ENCODE measurements at places on chromosomes 5 and 9.

GRCh38 chr5:96315431-96315830 is 117.6 kb downstream of the PCSK1 start:
- no peak for DNase-seq

DNA sequence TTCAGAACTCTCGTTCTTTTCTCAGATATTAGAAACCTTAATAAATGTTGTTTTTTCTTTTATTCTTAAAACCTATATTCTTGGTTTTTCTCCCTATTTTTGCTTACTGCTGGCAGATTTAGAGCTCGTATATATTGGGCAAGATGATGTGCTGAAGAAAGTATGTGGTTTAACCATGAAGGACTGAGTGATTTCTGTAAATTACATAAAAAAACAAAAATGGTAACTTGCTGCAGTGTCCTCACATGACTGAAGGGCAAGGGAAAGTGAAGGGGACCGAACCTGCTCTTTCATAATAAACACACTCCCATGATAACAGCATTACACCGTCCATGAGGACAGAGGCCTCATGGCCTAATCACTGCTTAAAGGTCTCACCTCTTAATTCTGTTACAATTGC is 393.8 kb upstream of the ZNF608 start:
- DNase-seq = no peak

- no peak for DNase-seq
Observed at GRCh38 chr5:160770718-160771117, 81.3 kb downstream of the ATP10B start.

- peak; percentile 45 for DNase-seq
Observed at GRCh38 chr5:110865400-110866094, 126.7 kb downstream of the SLC25A46 start.

- DNase-seq = peak; percentile 90
Observed at GRCh38 chr9:33159777-33160127, 7.4 kb downstream of the B4GALT1 start.

GRCh38 chr5:144298658-144299057 is 128.0 kb downstream of the KCTD16 start:
- DNase-seq = no peak

DNA sequence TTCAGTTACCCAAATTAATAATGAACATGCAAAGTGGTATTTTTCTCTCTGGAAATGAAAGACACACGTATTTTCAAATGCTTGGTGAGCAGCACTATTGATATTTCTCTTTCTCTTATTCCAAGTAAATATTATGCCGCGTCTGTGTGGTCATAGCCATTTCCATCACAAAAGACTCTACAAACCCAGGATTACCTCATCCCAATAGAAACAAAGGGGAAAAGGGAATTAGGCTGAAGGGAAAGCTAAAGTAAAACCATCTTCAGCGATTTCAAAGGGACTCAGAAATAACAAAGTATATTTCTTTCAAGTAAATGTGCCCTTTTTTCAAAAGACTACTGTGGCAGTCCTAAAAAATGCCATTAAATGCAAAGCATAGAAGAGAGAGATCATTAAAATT is 62.0 kb upstream of the FST start:
- DNase-seq = no peak

DNA sequence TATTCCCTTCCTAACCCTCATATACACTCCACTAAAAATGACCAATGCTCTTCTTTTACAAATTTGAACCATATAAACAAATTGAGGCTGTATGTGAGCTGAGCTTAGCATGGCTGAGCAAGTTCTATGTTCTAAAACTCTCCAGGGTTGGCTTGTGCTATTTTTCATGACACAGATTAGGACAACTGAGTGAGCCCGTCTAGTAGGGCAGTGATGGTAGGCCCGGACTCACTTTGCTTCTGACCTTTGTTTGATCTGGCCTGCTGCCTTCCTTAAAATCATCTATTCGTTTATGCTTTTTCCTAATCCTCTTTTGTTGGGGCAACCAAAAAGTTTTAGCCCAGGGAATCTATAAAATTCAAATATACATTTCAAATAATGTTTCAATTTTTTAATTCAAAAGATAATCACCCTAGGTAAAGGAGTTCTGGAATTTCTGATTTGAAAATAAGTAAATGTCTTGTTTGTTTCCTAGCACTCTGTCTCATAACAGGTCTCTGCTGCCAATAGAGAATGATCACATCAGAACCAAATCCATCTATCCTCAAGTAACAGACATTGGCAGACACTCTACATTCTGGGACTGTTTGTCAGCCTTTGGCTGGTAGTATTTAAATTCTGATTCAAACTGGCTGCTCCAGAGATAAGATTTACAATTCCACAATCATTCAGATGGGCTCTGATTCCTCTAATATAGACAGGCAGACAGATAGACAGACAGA is 217.0 kb upstream of the TARS1 start:
- DNase-seq = no peak

DNA sequence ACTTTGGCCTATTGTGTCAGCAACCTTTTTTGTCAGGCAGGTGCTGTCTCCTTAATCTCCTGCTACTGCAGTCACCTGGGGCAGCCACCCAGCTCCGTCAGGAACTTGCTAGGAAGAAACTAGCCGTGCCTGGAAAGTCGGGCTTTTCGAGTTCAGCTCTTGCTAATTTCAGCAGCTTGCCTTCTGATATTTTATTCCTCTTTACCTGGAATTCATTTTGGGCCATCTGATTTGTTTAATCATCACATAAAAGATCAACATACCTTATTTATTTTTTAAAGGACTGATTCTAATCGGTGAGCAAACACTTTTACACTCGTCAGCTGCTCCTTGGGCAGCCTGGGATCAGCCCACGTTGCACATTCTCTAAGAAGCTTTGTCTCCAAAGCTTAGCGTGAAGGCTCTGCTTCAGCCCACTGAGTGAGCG is 42.2 kb downstream of the PRLR start:
- no peak for DNase-seq
